ENCODE measurements at places on chromosomes 16 and 17.

GRCh38 chr16:1902547-1903219 is 15.5 kb downstream of the HS3ST6 start:
- DNase-seq = no peak

GRCh38 chr17:33980193-33980592 is 274.9 kb upstream of the CCL2 start:
- no peak for DNase-seq

DNA sequence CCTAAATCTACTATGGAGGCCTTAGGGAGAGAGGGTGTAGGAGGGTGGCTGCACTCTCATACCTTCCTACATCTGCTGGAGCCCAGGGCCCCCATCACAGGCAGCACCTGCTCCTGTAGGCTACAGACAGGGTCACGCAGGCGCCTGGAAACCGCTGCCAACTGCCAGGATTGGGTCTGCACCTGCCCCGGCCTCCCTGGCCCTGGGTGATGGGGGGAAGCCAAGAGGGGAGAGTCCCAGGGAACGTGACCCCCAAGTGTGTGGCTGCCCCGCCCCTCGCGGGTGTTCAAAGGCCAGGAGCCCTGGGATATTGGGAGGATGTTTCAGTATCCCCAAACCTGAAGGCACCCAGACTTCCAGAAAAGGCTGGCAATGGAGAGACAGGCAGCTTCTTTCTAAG is 5.6 kb upstream of the TEX19 start:
- DNase-seq = no peak

DNA sequence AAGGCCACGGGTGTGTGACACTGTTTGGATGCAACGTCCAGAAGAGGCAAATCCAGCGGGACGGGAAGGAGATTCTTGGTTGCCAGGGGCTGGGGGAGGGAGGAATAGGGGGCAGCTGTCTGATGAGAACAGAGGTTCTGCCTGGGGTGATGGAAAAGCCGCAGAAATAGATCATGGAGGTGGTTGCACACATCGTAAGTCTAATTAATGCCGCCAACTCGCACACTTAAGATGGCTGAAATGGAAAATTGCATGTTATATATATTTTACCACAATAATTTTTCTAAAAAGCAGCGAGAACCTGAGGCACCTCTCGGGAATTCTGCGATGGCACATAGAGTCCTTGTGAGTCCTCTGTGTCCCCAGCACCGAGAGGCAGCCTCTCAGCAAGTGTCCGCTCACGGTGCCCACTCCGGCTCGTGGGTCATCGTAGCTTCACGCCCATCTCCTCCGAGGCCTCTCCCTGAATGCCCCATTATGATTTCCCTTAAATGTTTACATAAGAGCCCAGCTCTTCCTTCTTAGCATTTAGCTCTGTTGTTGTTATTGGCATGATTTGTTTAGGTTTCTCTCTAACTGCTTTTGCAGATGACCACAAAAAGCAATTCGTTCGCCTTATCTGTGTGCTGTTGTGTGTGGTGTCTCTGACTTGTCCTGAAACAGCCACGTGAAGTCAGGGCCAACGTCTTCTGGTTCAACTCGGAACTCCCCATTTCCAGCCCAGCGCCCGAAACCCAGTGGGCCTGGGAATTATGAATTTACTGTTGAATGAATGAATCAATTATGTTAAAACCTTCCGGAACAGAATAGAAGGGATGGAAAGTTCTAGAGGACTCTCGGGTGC is 7.7 kb downstream of the WFDC1 start:
- DNase-seq = no peak

DNA sequence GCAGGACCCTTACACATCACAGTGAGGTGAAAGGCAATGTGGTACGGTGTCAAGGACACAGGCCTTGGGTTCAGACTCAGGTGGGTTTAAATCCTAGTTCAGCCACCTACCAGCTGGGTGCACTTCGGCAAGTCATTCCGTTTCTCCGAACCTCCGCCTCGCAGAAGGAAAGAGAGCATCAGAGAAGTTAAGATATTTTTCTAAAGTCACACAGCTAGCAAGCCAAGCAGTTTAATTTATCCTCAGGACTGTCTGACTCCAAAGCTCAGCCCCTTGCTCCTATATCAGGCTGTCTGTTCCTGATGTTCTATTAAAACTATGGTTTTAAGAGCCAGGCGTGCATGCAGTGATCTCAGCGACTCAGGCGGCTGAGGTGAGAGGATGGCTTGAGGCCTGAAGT is 65.1 kb downstream of the GP2 start:
- no peak for DNase-seq

- DNase-seq = no peak
Measured at GRCh38 chr17:82217120-82217529, 4.5 kb upstream of the CCDC57 start.

- no peak for DNase-seq
Measured at GRCh38 chr17:46878055-46878454, 26.7 kb downstream of the WNT9B start.

DNA sequence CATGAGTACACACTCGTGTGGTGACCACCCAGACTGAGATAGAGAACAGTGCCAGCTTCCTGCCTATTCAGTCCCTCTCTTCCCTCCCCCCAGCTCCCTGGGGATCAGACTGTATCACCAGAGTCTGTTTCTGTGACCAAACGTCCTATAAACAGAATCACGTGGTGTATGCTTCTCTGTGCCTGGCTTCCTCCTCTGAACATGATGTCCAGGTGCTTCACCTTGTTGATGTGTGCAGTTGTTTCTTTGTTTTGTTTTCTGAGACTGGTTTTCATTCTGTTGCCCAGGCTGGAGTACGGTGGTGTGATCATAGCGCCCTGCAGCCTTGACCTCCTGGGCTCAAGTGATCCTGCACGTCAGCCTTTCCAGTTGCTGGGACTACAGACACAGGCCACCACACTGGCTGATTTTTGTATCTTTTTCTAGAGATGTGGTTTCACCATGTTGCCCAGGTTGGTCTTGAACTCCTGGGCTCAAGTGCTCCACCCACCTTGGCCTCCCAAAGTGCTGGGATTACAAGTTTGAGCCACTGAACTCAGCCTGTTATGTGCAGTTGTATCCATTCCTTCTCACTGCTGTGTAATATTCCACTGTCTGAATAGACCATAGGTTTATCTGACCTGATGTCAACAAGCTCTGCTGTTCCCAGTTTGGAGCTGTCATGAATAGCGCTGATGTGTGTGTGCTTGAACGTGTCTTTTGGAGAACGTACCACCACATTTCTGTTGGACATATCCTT is 28.9 kb upstream of the PRM1 start:
- DNase-seq = no peak

GRCh38 chr17:36777118-36777517 is 160.2 kb upstream of the LHX1 start:
- DNase-seq = no peak

DNA sequence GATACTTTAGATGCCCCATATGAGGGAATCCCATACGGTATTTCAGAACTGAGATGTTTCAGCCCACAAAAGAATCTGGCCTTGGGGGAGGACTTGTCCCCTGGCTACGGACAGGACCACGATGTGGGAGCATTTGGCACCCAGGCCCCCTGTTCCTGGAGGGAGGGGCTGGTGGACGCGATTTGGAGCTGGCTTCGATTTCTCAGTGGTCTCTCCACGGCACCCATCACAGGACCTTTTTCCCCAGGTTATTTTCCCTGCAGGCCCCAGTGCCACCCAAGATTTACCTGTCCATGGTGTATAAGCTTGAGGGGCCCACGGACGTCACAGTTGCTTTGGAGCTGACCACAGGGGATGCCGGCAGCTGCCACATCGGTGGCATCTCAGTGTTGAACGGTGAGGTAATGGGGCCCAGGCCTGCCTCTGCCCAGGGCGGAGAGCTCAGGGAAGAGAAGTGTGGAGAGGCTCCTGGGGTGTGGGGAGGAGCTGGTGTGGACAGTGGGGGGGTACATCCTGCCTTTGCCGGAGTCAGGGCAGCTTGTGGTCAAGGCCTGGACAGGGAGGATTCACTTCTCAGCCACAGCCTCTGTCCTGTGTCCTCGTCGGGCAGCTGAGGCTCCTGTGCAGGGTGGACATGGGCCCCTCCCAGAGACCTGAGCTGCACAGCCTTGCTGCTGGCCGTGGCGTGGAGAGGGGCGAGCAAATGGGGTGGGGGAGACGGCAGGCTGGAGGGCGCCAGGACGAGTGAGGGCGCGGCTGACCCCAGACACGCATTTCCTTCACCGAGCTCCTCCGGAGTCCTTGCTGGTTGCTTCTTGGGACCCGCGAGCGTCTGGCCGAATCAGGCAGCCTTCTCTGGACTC is 9.9 kb downstream of the ENGASE start:
- DNase-seq = no peak

All from left renal cortex interstitium (tissue), 4 donors.